ENCODE measurements at places on chromosomes 4 and X.

DNA sequence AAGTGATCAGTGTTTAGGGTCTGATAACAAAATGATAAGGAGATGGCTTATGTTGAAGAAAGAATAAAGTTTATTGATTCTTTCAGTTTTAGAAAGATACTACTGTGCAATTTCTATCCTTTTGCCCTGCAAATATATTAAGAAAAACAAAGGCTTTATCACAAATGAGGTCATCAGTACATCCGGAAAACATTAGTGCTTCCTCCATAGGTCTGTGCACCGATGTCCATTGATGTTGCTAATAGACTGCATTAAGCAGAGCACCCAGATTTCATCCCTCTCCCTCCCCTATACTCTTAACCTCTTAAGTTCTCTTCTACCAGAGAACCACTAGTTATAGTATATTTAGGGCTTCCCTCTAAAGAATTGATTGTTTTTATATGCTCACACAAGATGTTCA lies 53.7 kb upstream of the HHIP start:
- no peak for DNase-seq

- no peak for DNase-seq
Observed at GRCh38 chrX:38837389-38837788, 36.1 kb downstream of the MID1IP1 start.

- no peak for DNase-seq
Observed at GRCh38 chr4:142406499-142406835, 439.6 kb downstream of the INPP4B start.

DNA sequence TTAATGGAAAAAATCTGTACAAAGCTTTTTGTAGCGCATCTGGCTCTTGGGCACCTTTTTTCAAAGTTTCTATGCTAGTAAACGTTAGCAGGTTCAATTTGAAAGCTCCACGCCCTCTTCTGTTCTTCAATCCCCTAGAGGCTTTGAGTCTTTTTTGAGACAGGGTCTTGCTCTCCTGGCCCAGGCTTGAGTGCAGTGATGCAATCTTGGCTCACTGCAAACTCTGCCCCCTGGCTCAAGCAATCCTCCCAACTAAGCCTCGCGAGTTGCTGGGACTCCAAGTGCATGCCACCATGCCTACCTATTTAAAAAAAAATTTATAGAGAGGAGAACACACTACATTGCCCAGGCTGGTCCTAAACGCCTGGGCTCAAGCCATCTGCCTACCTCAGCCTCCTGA lies 9.2 kb downstream of the RXFP1 start:
- no peak for DNase-seq

GRCh38 chr4:181508601-181509000 lies 734.6 kb upstream of the TENM3 start:
- no peak for DNase-seq

- no peak for DNase-seq
Observed at GRCh38 chrX:149877636-149878035, 3.3 kb upstream of the MAGEA8 start.

- no peak for DNase-seq
Observed at GRCh38 chr4:182801636-182802035, 115.5 kb downstream of the DCTD start.

DNA sequence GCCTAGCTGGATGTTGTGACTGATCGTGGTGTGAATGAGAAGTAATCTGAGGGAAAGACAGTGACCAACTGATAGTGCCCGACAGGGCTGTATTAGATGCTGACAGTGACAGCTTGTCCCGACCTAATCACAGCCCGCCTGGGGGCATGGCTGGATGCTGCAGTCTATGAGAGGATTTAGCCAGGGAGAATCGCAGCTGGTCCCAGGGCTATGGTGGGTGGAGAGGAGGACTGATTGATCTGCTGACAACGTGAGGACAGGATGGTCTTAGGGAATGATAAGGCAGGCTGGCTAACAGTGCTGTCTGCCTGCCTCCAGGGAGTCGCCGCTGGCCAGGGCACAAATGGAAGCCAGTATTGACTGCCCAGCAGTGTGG lies 621 bp upstream of the SUV39H1 start:
- DNase-seq = no peak
